HepG2 (cell line): ENCODE measurements at places on chromosomes 11 and 22. TPM values are rescaled to one million over a fixed set of nuclear protein-coding genes. Genes with fewer than 3 reads are reported as not detected.

GRCh38 chr11:110679323-110679975 lies 32.8 kb downstream of the ARHGAP20 start:
- no peaks in the 10 kb centered on the region for H3K4me1 ChIP-seq
- no peak for DNase-seq
- H3K27me3 ChIP-seq, result no peaks in the 10 kb centered on the region; the same call in 1 of the 2 replicates
- H3K27ac ChIP-seq, result no peak overlapping the region

Gene B4GALNT4
- 24.8 and 50.1 TPM in 2 replicates for total RNA-seq

- H3K4me1 ChIP-seq, result no peaks in the 10 kb centered on the region
- no peak overlapping the region for H3K27ac ChIP-seq
- no peaks in the 10 kb centered on the region for H3K36me3 ChIP-seq
These were observed 115.4 kb downstream of the METTL15 start for GRCh38 chr11:28223577-28223976.

- peak overlapping the region; percentile 95 for H3K27ac ChIP-seq
- H3K27me3 ChIP-seq, result no peaks in the 10 kb centered on the region; the same call in 1 of the 2 replicates
- H3K36me3 ChIP-seq, result peaks cover 2% of the 10 kb centered on the region; the same call in 1 of the 2 replicates
- H3K4me3 ChIP-seq, result peak overlapping the region; percentile 94
- H3K4me1 ChIP-seq, result peaks cover 49% of the 10 kb centered on the region
These were observed 819 bp upstream of the KCNQ1OT1 start for GRCh38 chr11:2700415-2701211.

- H3K4me1 ChIP-seq, result no peaks in the 10 kb centered on the region
- no peak overlapping the region for H3K27ac ChIP-seq
- no peaks in the 10 kb centered on the region for H3K27me3 ChIP-seq
These were observed 130.9 kb upstream of the CCDC179 start for GRCh38 chr11:22991196-22991595.

DNA sequence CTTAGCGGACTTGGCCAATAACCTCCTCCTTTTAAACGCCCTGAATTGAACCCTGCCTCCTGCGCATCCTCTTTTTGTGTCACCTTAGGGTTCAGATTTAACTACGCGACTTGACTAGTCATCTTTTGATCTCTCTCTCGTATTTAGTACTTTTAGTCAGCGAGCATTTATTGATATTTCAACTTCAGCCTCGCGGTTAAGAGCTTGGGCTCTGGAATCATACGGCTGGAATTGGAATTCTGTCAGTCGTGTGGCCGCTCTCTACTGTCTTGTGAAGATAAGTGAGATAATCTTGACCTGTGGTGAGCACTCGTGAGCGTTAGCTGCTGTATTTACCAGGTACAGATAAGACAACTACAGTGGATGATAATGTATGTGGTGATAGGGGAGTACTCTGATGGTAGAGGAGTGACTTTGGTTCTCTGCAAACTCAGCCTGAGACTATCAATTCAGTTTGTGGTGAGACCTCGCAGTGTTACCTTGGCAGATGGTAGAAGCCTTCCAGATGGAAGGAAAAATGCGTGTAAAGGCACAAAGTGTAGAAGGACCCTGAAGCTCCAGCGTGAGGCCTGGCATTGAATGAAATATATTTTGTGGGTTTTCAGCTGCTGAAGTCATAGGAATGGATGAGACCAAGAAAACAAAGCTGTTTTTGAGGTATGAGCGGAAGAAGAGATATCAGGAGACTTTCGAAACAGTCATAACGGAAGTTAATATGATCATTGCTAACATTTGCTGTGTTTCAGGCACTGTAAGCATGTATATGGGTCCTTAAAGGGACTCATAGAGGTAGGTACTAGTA lies 682 bp downstream of the ATM start:
- H3K4me1 ChIP-seq, result peaks cover 50% of the 10 kb centered on the region
- H3K27ac ChIP-seq, result peak overlapping the region; percentile 94
- peaks cover 2% of the 10 kb centered on the region; the same call in 1 of the 3 replicates for H3K27me3 ChIP-seq
- H3K36me3 ChIP-seq, result peaks cover 5% of the 10 kb centered on the region; the same call in 2 of the 3 replicates
- H3K4me3 ChIP-seq, result peak overlapping the region; percentile 86
- no peak for DNase-seq

GRCh38 chr11:57903441-57904123 lies 120.1 kb upstream of the OR9Q1 start:
- H3K36me3 ChIP-seq, result no peaks in the 10 kb centered on the region
- no peak overlapping the region for H3K27ac ChIP-seq
- no peak overlapping the region for H3K4me3 ChIP-seq
- H3K27me3 ChIP-seq, result peaks cover 8% of the 10 kb centered on the region; the same call in 1 of the 3 replicates
- DNase-seq, result no peak

DNA sequence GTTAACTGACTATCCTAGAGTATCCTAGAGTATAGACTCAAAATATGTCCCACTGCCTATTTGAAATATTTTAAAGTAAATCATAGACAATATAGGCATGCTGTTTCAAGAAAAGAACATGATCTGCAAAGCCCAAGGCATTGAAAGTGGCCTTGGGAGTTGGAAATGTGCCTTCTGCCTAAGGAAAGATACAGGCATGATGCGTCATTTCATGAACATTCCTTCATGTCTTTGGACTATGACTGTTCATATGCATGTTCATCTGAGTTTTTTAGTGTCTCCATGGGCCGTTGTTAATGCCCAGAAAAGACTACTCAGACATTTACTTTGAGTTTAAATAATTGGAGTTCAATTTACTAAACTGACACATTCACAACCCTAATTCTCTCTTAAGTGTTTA lies 69.7 kb upstream of the PRDM11 start:
- DNase-seq, result no peak
- no peak overlapping the region for H3K27ac ChIP-seq
- no peaks in the 10 kb centered on the region for H3K27me3 ChIP-seq
- H3K4me1 ChIP-seq, result no peaks in the 10 kb centered on the region
- no peaks in the 10 kb centered on the region for H3K36me3 ChIP-seq
- H3K4me3 ChIP-seq, result no peak overlapping the region

DNA sequence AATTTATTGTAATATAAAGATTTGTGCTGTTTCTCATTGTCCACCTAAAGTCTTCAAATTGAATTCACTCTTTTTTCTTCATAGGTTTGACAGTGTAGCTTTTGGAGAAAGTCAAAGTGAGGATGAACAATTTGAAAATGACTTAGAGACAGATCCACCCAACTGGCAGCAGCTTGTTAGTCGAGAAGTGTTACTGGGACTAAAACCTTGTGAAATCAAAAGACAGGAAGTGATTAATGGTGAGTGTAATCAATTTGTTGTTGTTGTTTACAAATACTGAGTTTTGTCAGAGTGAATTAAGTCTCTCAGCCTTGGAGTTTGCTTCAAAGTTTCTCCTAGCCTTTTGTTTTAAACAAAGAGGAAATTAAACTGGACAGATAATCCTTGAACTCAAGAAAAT lies 53.6 kb upstream of the GRIK4 start:
- no peaks in the 10 kb centered on the region for H3K4me1 ChIP-seq
- no peak overlapping the region for H3K4me3 ChIP-seq
- no peaks in the 10 kb centered on the region for H3K27me3 ChIP-seq
- H3K27ac ChIP-seq, result no peak overlapping the region
- H3K36me3 ChIP-seq, result peaks cover 79% of the 10 kb centered on the region

Gene OOSP2
- not detected in 2 replicates for total RNA-seq

Gene BRSK2
- total RNA-seq, result 0.84 and 1.1 TPM in 2 replicates

Gene PRDM11
- 4.1 and 4.7 TPM in 2 replicates for total RNA-seq

DNA sequence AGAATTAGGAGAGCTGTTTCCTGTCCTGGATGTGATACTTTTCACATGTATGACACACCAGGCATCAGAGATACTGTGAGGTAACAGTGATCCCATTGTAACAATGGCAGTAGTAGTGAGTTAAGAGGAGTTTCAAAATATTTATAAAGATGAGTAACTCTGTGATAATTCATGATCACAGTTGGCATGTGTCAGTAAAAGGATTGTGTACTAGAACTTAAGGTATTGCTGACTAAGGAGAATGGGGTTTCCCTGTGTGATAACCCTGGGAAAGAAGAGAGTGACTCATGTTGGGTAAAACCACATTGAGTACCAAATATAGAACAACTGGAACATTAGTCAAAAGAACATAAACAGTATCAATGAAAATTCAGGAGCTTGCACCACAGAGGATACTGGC lies 22.9 kb upstream of the SLC5A1 start:
- H3K27me3 ChIP-seq, result no peaks in the 10 kb centered on the region
- H3K4me1 ChIP-seq, result no peaks in the 10 kb centered on the region
- DNase-seq, result peak; percentile 5
- no peak overlapping the region for H3K4me3 ChIP-seq
- H3K27ac ChIP-seq, result no peak overlapping the region

DNA sequence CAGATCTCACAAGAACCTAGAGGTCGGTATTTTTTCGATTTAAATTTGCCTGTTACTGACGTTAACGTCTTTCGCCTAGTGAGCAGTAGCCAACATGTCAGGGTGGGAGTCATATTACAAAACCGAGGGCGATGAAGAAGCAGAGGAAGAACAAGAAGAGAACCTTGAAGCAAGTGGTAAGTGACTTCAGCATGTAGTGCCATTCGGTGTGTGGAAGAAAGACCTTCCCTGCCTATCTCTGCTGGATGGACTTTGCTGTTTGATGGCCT lies 750 bp downstream of the XRCC6 start:
- H3K27me3 ChIP-seq, result no peaks in the 10 kb centered on the region
- peaks cover 62% of the 10 kb centered on the region for H3K4me1 ChIP-seq
- peak overlapping the region; percentile 78 for H3K4me3 ChIP-seq
- peaks cover 20% of the 10 kb centered on the region; the same call in 2 of the 3 replicates for H3K36me3 ChIP-seq

Gene KLHL35
- total RNA-seq, result not detected in 2 replicates

- no peaks in the 10 kb centered on the region for H3K36me3 ChIP-seq
- H3K4me1 ChIP-seq, result no peaks in the 10 kb centered on the region
- H3K27me3 ChIP-seq, result peaks cover 2% of the 10 kb centered on the region; the same call in 1 of the 2 replicates
- no peak for DNase-seq
- H3K4me3 ChIP-seq, result no peak overlapping the region
These were observed 18.0 kb downstream of the MN1 start for GRCh38 chr22:27783436-27784119.

GRCh38 chr11:118497831-118498230 lies 29.4 kb upstream of the TTC36 start:
- H3K4me3 ChIP-seq, result no peak overlapping the region
- H3K36me3 ChIP-seq, result peaks cover 29% of the 10 kb centered on the region
- no peak overlapping the region for H3K27ac ChIP-seq
- H3K4me1 ChIP-seq, result no peaks in the 10 kb centered on the region
- no peaks in the 10 kb centered on the region for H3K27me3 ChIP-seq
- no peak for DNase-seq

DNA sequence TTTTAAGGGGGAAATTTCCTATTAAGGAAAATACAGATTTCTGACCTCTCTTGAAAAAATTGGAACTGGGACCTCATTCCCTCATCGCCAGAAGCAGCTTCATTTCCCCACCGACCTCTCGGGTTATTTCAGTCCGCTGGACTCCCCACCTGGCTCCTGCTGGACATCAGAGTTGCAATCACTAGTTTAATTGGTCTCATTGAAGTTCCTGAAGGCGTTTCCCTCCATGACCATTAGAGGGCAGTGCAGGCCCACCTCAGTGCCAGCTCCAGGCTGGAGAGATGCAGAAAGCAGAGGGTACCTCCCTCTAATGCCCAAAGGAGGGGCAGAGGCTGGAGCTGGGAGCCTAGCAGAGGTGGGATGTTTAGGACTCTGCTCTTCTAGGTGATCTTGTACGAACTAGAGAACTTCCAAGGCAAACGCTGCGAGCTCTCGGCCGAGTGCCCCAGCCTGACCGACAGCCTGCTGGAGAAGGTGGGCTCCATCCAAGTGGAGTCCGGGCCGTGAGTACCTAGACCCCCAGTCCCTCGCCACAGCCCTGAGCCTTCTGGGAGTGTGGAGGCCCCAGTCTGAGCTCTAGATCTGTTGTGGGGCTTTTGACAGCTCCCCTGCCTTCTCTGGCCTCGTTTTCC lies 2.7 kb downstream of the CRYBB3 start:
- no peaks in the 10 kb centered on the region for H3K36me3 ChIP-seq
- H3K27ac ChIP-seq, result no peak overlapping the region
- no peak overlapping the region for H3K4me3 ChIP-seq

Gene SYT13
- total RNA-seq, result 0.02 and 0.14 TPM in 2 replicates

DNA sequence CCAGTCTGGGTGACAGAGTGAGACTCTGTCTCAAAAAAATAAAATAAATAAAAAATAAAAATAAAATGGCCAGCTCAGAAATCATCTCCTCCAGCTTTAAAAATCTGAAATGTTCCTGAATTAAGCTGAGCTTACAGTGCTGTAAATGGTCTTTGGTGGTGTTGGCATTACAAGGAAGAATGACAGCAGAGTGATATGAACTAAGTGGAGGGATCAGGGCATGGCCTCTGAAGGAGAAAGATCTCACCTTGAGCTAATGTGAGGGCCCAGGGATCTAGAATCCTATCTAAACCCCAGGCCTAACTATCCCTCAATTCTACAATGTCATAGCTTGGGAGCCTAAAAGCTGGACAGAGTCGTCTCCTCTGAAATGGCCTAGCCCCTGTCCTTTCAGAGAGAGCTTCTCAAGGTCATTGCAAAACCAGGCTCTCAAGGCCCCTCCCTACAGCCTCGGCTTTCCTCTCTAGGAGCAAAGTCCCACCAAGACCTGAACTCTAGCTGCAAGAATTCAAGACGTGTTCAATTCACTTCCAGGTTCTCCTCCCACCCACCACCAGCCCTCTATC lies 345.4 kb downstream of the BUD13 start:
- H3K27me3 ChIP-seq, result no peaks in the 10 kb centered on the region
- no peak for DNase-seq
- H3K4me3 ChIP-seq, result peak overlapping the region; percentile 6
- peak overlapping the region; percentile 89 for H3K27ac ChIP-seq
- H3K4me1 ChIP-seq, result peaks cover 98% of the 10 kb centered on the region

Gene SPON1
- not detected in 2 replicates for total RNA-seq

DNA sequence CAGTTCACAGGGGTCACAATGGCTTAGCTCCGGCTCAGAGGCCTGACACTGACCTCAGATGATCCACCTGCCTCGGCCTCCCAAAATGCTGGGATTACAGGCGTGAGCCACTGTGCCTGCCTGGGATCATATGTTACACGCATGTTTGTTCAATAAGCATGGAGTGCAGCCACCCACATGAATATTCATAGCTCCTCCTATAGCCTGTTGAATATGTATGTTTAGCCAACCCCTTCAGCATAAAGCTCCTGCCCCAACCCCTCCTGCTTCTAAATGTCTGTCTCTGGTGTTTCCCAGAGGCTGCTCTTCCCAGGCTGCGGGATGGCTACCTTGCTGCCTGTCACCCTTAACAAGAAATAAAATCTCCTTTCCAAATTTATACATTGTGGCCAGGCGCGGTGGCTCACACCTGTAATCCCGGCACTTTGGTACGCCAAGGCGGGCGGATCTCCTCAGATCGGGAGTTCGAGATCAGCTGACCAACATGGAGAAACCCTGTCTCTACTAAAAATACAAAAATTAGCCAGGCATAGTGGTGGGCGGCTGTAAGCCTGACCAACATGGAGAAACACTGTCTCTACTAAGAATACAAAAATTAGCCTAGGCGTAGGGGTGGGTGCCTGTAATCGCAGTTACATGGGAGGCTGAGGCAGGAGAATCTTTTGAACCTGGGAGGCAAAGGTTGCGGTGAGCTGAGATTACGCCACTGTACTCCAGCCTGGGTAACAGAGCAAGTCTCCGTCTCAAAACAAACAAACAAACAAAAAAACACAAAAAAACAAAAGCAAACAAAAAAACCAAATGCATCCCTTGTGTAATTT lies 1.1 kb upstream of the APOBEC3F start:
- no peak for DNase-seq
- H3K4me1 ChIP-seq, result peaks cover 33% of the 10 kb centered on the region
- no peaks in the 10 kb centered on the region for H3K27me3 ChIP-seq

DNA sequence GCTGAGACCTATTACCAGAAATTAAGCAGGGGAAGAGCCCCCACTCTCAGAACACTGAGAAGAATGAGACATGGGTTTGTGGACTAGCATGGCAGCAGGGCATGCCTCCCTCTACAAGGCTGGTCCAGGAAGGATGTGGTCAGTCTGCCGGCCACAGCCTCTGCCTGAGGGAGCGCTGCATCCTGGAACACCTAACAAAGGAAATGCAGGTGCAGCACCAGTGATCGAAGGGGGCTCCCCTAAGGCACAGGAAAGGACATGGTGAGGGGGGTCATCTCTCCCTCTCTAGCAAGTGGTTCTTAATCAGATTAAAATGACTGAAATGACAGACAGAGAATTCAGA lies 40.6 kb upstream of the ARL14EP start:
- no peaks in the 10 kb centered on the region for H3K4me1 ChIP-seq
- DNase-seq, result no peak
- no peaks in the 10 kb centered on the region for H3K27me3 ChIP-seq
- H3K36me3 ChIP-seq, result no peaks in the 10 kb centered on the region
